ENCODE measurements at places on chromosomes 11 and 22.

DNA sequence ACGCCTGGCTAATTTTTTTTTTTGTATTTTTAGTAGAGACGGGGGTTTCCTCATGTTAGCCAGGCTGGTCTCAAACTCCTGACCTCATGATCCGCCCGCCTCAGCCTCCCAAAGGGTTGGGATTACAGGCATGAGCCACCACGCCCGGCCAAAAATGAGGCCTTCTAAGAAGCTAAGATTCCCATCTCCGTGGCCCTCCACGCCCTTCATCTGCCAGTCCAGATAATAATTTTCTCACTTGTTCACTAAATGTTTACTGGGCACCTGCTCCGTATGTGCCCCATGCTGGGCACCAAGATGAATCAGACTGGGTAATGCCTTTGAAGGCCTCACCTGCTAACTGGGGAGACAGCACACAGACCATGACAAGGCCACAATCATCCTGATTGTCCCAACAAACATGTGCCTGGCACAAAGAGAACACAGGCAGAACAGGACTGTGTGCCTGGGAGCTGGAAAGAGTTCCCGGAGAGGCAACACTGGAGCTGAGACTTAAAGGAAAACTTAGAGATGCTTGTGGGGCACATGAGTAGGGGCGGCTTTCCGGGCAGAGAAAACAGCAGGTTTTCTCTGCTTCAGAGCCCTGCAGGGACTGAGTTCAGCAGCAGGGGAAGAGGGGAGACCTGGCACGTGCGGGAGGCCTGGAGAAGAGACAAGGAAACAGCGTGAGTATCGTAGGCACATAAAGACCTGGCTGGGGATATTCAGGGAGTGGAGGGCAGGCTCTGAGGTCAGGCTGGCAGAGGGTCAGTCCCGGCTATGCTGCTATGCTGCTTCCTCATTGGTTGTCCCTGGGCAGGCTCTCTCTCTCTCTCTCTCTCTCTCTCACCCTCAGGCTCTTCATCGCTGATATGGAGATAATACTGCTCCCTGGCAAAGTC lies 2.4 kb downstream of the KIAA0930 start:
- no peak for DNase-seq

DNA sequence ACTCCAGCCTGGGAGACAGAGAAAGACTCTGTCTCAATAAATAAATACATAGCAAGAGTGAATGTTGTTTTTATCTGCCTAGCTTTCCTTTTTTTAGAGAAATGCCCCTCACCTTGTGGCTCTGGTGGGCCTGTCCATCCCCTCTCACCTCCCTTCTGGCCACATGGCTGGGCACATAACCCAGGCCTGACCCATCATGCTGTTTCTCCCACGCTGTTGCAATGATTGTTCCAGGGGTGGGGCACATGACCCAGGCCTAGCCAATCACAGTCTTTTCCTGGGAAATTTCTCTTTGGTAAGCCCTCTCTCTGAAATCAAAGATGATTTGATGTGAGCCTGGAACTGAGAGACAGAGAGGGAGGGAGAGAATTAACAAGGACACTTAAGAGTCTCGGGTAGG lies 5.5 kb upstream of the CYTH4 start:
- no peak for DNase-seq

- DNase-seq, result no peak
Observed at GRCh38 chr11:93939084-93939760, 81.9 kb upstream of the HEPHL1 start.

- DNase-seq, result no peak
Observed at GRCh38 chr22:27420817-27421361, 380.7 kb downstream of the MN1 start.

GRCh38 chr22:47434336-47435203 lies 672.1 kb downstream of the TBC1D22A start:
- no peak for DNase-seq

- DNase-seq, result no peak
Observed at GRCh38 chr11:103961010-103961409, 75.4 kb upstream of the DDI1 start.

DNA sequence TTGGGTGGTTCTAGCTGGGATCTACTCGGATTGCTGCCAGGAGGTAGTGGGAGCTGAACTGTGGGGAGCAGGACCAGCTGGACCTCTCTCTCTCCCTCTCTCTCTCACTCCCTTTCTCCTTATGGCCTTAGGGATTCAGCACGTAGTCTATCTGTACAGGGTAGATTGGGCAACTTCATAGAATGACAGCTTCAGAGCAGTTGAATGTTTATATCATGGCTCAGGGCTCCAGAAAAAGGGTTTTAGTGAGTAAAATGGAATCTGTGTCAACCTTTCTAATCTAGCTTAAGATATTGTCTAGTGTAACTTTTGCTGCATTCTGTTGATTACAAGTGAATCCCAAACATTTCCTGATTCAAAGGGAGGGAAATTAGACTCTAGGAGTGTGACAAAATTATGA lies 127.7 kb upstream of the PDGFD start:
- DNase-seq, result no peak

DNA sequence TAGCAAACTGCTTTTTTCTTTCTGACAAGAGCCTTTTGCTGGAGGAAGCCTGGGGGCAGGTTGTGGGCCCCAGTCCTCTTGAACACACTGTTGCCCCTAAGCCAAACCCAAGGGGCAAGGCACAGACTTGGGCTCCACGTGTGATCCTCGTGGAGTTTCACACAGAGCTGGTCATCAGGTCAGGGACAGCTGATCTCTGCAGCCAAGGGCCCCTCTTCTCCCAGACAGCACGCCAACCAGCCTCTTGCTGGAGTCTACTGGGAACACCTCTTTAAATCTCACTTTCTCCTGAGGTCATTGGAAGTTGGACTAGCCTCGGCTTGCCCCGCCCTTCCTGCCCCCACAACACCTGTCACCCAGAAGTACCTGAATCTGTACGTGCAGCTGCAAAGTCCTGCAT lies 39.8 kb downstream of the C11orf58 start:
- DNase-seq, result no peak

Measured in stimulated activated CD8-positive, alpha-beta memory T cell treated with anti-CD3 and anti-CD28 coated beads, Interleukin-2, amount 100 ng/mL, for 1 hour (primary cell).